ENCODE measurements at places on chromosomes 6 and 20.

DNA sequence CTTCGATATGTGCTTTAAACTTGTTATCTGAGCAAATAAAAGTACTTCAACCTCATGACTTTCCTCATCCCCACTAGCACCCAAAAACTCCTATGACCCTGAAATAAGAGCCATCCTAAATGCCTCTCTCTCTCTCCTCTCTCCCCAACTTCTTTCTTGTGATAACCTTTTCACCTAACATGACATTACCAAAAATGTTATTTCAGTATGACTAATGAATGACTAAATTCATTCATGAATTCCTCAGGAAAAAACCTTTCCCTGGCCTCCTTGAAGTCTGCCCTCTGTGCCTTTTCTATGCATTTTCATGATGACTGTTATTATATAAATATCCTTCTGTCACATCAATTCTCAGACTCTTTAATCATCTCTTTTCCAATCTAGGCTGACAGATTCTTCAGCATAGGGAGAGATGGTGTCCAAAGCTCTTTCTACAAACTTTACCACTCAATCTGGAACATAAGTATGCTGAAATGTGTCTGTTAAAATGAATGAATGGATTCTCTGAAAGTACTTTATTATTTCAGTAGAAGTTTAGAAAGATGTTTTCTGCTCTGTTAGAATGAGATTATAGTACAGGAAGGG is 114.3 kb upstream of the GGTLC1 start:
- no peak for DNase-seq

- no peak for DNase-seq
Observed at GRCh38 chr6:96990462-96990861, 65.9 kb downstream of the KLHL32 start.

GRCh38 chr20:1616858-1617434 is 2.9 kb downstream of the SIRPB1 start:
- DNase-seq: no peak

- no peak for DNase-seq
Observed at GRCh38 chr6:156627524-156627923, 149.7 kb upstream of the ARID1B start.

DNA sequence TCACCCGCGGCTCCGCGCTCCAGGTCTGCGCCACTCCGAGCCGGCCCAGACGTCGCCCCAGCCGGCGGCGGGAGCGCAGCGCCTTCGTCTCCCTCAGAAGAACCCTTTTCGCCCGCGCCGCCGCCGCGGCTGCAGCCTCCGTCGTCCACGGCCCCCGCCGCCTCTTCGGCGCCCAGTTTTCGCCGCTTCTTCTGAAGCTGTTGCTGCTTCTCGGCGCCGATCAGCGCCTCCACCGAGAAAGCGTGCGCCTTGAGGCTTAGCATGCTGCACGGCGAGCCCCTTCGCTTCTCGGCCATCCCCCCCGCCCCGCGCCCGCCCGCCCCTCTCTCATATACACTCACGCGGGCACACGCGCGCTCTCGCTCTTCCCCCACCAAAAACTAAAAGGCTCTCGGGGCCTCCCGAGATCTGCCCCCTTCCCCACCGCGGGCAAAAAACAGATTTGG is 489 bp downstream of the TBX18 start:
- no peak for DNase-seq

DNA sequence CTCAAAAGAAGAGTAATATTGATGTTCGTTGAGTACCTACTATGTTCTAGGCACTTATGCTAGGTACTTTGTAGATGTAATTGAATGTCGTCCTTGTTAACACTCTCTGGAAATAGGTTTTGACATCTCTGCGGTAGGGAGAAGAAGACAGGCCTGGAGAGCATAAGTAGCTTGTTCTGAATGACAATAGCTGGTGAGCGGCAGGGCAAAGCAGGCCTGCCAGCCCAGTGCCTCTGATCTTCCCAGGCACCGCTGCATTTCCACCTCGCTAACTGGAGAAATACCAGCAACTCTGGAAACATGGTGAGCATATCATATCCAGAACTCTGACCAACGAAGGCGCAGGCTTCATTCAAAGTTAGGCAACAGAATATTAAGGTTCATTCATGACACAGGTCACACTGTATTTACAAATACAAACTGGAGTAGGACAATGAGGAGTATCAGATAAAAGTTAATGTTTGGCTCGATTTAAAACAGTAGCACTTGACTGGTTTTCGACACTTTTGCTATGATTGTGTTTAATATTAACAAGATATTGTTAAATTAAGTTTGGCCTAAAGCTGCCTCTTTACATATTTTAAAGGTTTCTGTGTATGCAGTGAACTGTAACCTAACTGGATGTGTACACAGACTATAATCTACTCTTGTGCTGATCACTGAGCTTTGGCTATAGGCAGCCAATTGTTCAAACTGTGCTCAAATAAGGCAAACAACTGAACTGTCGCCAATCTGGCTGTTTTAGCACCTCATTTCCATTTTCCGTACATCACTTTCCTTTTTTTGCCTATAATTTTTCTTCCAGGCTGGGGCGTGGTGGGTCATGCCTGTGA is 54.1 kb downstream of the PPP1R3G start:
- DNase-seq: no peak

- no peak for DNase-seq
Observed at GRCh38 chr6:147117580-147117979, 86.6 kb upstream of the STXBP5 start.

DNA sequence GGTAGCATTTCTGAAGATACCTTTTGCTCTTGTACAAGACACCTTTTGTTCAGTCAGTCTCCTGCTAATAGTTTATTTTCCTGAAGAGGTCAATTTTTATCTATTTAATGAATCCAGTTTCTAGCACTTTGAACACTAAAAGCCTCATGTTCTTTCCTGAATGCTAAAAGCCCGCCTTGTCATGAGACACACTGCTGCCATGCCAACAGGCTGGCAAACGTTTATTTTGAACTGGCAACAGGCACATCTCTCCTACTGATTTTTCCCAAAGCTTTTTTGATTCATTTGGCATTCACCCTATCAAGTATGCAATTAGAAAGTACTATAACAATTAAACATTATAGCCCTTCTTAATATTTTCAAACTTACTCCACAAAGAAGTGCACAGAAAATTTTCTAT is 421.2 kb upstream of the EYS start:
- no peak for DNase-seq

DNA sequence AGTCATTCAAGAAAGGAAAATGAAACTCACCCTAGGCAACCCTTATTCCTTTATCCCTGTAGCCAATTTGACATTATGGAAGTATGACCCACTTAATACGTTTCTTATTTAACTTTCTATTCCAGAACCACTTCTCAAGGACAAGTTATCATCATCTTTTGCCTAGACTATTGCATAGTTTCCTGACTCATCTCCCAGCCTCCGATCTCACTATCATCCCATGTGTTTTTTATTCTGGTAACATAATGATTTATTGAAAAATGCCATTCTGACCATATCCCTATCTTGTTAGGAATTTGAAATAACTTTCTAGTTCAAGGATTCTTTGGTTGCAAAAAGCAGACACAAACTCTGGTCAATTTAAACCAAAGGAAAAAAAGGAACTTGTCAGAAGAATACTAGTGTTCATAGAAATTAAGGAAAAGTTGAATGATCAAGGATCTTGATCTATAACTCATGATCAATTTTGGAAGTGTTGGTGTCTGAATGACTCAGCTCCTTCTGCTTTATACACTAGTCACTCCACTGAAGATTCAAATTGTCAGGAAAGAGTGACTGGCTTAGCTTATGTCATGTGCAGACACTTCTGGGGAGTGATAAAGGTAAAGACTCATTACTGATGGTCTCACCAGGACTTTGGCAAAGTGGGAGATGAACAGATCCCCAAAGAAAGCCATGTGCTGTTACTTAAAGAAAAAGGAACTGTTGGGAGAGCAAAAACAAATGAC is 8.5 kb upstream of the TINAG start:
- no peak for DNase-seq

DNA sequence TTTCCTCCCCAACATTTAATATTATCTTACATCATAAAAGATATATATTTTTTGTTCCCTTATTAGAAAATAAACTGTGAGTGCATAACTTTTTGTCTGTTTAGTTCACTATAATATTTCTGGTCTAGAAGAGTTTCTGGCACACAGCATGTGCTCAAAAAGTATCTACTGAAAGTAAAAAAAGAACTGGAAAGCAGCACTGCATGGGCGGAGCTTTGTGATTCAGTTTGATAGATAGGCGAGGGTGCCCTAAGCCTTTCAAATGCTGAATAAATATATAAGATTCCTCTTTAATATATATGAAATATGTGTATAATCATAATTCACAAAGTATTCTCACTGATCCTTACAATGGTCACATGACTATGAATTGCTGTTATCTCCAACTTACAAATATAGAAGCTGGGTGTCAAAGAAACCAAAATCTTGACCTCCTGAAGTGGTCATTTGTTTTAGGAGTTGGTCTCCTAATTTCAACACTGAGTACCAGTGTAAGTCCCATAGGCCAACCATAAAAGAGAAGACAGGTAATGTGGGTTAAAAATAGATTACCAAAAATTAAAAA is 50.8 kb downstream of the OR2B2 start:
- no peak for DNase-seq

- DNase-seq: no peak
Observed at GRCh38 chr6:52254731-52255378, 10.6 kb upstream of the IL17F start.

DNA sequence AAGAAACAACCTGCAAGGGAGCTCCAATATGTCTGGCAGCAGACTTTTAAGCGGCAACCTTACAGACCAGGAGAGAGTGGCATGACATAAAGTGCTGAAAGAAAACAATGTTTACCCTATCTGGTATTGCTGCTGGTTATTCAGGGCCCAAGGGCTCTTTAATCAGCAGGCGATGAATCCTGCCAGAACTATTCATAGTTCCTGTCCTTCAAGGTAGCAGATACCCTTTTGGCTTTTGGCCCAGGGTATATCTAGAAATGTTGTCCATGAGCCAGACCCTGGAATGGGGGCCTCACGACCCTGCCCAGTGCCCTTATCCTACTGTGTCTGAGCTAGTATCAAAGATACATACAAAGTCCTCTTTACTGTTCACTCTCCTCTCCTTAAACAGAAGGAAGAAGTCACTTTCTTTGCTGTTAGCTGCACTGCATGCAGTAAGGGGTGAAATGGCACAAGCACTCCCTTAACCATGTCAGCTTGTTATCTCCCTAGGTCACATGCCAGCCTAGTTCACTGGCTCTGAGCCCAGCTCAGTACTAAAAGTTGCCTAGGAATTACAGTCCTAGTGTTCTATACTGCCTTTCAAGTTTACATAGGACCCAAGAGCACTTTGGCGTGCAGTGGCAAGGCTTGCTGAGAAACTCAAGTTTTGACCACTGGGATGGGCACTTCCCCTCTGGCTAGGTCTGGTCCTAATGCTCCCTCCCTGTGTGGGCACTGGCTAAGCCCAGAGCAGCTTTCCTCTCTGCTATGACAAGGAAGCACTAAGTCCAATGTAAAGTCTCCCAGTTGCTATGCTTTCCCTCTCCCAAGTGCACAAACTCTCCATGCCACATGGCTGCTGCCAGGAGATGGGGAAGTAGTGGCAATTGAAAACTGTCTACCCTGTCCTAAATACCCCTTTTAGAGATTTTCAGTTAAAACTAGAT is 122.0 kb downstream of the HTR1B start:
- DNase-seq: no peak

DNA sequence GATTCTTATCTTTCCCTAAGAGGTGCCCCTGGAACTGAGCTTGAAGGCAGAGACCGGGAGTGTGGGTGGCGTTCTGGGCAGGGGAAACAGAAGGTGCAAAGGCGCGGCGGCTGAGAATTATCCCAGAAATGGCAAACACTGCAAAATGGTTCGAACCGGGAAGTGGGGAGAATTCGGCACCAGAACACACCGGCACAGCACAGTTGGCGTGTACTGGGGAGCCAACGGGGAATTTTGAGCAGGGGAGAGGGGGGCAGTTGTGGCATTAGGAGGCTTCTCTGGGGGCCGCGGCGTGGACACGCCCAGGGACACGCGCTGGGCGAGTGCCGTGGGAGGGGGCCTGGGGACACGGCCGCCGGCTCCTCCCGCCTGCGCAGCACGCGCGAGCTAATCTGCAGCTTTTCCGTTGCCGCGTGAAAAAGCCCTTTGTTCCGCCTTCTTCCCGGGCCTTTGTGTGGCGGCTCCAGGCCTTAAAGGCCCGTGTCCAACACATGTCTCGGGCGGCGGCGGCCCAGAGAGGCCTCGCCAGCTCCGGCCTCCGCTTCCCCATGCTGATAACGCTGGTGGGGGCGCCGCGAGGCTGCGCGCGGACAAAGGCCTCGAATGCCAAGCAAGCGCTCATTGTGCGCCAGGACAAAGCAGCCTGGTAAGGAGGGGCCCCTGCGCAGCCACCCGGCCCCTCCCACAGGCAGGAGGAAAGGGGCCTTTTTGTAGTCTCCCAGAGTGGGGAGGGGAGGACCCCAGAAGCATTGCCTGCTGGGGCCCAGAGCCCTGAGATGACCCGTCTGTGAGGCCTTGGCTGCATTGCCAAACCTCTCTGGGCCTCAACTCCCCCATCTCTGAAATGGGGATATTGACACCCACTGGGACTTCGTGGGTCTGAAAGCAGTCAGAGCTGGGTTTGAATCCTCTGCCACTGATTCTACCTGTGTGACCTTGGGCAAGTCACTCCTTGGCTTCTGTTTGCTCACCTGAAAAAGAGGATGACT is 82.8 kb downstream of the CD40 start:
- no peak for DNase-seq

DNA sequence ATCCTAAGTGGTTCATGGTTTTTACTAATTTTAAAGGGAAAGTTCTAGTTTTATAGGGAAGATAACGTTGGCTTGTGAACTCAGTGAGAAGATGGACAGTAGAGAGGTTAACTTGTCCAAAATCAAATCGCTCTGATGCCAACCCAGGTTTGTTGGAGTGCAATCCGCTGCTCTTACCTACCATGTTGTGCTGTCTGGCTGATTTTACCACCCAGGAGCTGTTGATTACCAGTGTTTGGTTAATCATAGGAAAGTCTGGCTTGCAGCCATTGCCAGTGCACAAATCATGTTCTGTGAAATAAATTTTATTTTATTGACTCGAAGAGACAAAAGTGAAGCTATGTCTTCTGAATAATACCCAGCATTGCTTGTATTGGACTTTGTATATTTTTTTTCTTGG is 92.4 kb downstream of the PLCB4 start:
- no peak for DNase-seq

GRCh38 chr6:126300735-126301134 is 39.2 kb upstream of the CENPW start:
- DNase-seq: no peak

DNA sequence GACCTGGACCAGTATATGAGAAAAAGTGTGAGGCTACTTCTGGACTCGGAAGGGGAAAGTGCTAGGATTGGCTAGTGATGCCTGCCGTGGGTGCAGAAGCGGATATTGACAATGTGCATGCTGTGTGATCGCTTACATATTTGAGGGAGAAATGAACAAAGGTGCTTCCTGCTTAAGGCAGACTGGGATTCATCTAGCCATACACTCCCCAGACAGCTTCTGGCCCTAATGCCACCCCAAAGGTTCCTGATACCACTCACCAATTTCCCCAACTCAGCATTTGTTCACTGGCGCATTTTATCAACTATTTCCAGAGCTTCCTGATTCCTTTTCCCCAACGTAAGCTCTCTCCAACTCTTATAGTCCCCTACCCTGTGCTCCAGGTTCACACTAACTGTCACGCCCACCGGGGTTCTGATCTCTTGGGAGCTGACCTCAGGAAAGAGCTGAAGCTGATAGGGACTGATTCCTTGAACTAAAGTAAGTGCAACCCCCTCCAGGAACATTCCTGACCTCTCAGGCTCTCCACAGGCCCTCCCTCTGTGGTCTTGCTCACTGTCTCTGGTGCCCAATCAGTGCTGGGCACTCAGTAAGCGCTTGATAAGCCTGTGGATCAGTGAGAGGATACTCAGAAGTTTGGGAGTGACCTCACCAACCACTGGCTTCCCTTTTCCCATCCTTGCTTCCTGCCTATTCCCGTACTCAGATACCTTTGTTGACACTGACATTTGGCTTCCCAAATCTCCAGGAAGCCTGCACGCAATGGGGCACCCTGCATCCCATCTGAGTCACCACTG is 73.3 kb downstream of the MRPL14 start:
- no peak for DNase-seq

All from activated CD4-positive, CD25-positive, alpha-beta regulatory T cell treated with anti-CD3 and anti-CD28 coated beads, Interleukin-2, amount 50 U/mL, for 72 hours (primary cell).